ENCODE measurements at places on chromosomes 13 and 19.

- H3K4me1 ChIP-seq = no peaks in the 10 kb centered on the region
- DNase-seq = no peak
Observed at GRCh38 chr19:13215572-13216380, 65.6 kb downstream of the IER2 start.

- H3K27me3 ChIP-seq = peaks cover 60% of the 10 kb centered on the region
- DNase-seq = no peak
- no peak overlapping the region for H3K4me3 ChIP-seq
- H3K4me1 ChIP-seq = peaks cover 12% of the 10 kb centered on the region
Observed at GRCh38 chr19:35963514-35963913, 27.3 kb downstream of the LRFN3 start.

- no peaks in the 10 kb centered on the region for H3K36me3 ChIP-seq
- H3K27me3 ChIP-seq = no peaks in the 10 kb centered on the region
- H3K4me1 ChIP-seq = peaks cover 6% of the 10 kb centered on the region
- no peak for DNase-seq
- H3K27ac ChIP-seq = no peak overlapping the region
Observed at GRCh38 chr13:111043575-111043982, 71.5 kb upstream of the ARHGEF7 start.

- peaks cover 38% of the 10 kb centered on the region for H3K4me1 ChIP-seq
- H3K4me3 ChIP-seq = no peak overlapping the region
- peaks cover 4% of the 10 kb centered on the region for H3K36me3 ChIP-seq
- H3K27me3 ChIP-seq = peaks cover 39% of the 10 kb centered on the region
- H3K27ac ChIP-seq = no peak overlapping the region
Observed at GRCh38 chr19:1063909-1064660, 2.9 kb upstream of the ARHGAP45 start.

- H3K4me3 ChIP-seq = no peak overlapping the region
- H3K27me3 ChIP-seq = peaks cover 66% of the 10 kb centered on the region
- no peaks in the 10 kb centered on the region for H3K36me3 ChIP-seq
Observed at GRCh38 chr19:35978832-35979365, 16.1 kb upstream of the SDHAF1 start.

GRCh38 chr19:5594521-5594950, 26.8 kb upstream of the TINCR start:
- H3K27me3 ChIP-seq = no peaks in the 10 kb centered on the region
- no peaks in the 10 kb centered on the region for H3K4me1 ChIP-seq
- H3K4me3 ChIP-seq = no peak overlapping the region
- no peak overlapping the region for H3K27ac ChIP-seq
- DNase-seq = no peak

GRCh38 chr13:92974905-92975429, 251.6 kb upstream of the GPC6 start:
- H3K4me1 ChIP-seq = no peaks in the 10 kb centered on the region
- H3K36me3 ChIP-seq = no peaks in the 10 kb centered on the region
- no peak overlapping the region for H3K27ac ChIP-seq
- no peak overlapping the region for H3K4me3 ChIP-seq
- DNase-seq = no peak

- H3K36me3 ChIP-seq = peaks cover 47% of the 10 kb centered on the region
- H3K4me1 ChIP-seq = no peaks in the 10 kb centered on the region
- no peak for DNase-seq
- H3K4me3 ChIP-seq = no peak overlapping the region
- no peaks in the 10 kb centered on the region for H3K27me3 ChIP-seq
- no peak overlapping the region for H3K27ac ChIP-seq
Observed at GRCh38 chr19:33510462-33511194, 11.0 kb downstream of the PEPD start.

GRCh38 chr13:26052337-26052736, 521 bp upstream of the SHISA2 start:
- H3K27ac ChIP-seq = no peak overlapping the region
- no peak for DNase-seq
- H3K27me3 ChIP-seq = no peaks in the 10 kb centered on the region

DNA sequence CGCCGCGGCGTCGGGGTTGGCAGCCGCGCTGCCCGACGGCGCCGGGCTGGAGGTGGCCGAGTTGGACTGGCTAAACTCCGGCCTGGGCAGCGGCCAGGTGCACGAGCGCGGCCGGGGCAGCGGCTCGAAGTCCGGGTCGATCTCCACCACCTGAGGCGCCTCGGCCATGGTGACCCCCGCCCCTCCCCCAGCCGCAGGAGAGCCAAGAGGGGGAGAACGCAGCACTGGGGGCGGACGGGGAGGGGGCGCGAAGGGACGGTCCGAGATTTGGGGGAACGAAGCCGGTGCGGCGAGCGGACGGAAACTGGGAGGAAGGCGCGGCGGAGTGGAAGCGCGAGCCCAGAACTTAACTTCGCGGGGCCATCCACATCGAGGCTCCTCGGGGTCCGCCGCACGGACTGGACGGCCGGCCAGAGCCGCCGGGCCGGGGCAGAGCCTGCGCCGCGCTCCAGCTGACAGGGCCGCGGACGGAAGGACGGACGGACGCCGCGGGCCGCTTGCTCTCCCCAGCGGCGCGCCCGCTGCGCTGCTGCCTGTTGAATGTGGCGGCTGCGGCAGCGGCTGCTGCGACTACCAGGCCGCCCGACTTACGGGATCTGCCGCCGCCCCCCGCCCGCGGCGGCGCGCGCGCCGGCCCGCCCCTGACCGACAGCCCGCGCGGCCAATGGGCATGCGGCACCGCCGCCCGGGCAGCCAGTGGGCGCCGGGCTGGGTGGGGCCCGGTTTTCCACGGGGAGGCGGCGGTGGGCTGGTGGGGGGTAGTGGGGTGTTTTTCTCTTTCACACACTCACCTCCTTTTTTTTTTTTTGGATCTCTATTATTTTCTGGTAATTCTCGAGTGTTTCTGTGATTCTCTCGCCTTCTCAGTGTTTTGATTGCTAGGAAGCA, at the start of gene FOXO1:
Gene FOXO1, minus strand, starts transcription at position 597 of the 888 bp plus-strand sequence. Its CDS starts 429 bp downstream, at position 168.
- H3K27ac ChIP-seq = peak within 1 kb of the TSS; percentile 100
- no peaks in the 10 kb centered on the region for H3K4me1 ChIP-seq
- no peaks in the 10 kb centered on the region for H3K27me3 ChIP-seq
- H3K36me3 ChIP-seq = no peaks in the 10 kb centered on the region
- peak within 1 kb of the TSS; percentile 99 for H3K4me3 ChIP-seq

- H3K4me1 ChIP-seq = no peaks in the 10 kb centered on the region
- no peaks in the 10 kb centered on the region for H3K36me3 ChIP-seq
- H3K27ac ChIP-seq = no peak overlapping the region
- DNase-seq = no peak
- H3K27me3 ChIP-seq = peaks cover 10% of the 10 kb centered on the region
Observed at GRCh38 chr13:45296259-45296658, 44.7 kb downstream of the TPT1 start.

DNA sequence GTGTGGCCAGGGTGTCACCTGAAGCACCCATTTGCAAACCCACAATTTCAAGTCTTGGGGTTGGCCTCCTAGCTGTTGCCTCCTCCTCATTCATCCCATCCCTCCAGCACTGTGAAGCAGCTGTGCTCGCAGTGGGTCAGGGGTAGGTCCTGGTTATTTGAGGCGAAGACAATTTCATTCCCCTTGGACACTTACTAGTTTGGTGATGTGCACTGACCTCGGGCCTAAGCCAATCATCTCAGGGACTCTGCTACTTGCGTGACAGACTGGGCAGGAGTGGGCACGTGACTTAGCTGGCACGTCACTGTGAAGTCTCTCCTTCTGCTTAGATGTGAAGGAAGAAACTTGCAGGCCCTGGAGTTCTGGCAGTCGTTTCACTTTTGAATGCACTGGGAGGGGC, 3.5 kb upstream of the ATP11A start:
- DNase-seq = no peak
- no peak overlapping the region for H3K27ac ChIP-seq
- H3K4me1 ChIP-seq = peaks cover 5% of the 10 kb centered on the region
- H3K36me3 ChIP-seq = no peaks in the 10 kb centered on the region
- no peaks in the 10 kb centered on the region for H3K27me3 ChIP-seq
- no peak overlapping the region for H3K4me3 ChIP-seq

GRCh38 chr19:6668691-6669090, 1.3 kb downstream of the TNFSF14 start:
- no peaks in the 10 kb centered on the region for H3K36me3 ChIP-seq
- DNase-seq = no peak
- H3K27ac ChIP-seq = no peak overlapping the region
- no peaks in the 10 kb centered on the region for H3K4me1 ChIP-seq
- H3K27me3 ChIP-seq = no peaks in the 10 kb centered on the region
- no peak overlapping the region for H3K4me3 ChIP-seq

- no peak for DNase-seq
- H3K27me3 ChIP-seq = no peaks in the 10 kb centered on the region
- no peaks in the 10 kb centered on the region for H3K36me3 ChIP-seq
- H3K4me3 ChIP-seq = no peak overlapping the region
Observed at GRCh38 chr13:65336916-65337315, 1893.2 kb downstream of the PCDH9 start.

GRCh38 chr19:51091126-51091525, 8.4 kb upstream of the KLK14 start:
- H3K27ac ChIP-seq = no peak overlapping the region
- no peaks in the 10 kb centered on the region for H3K27me3 ChIP-seq
- DNase-seq = no peak
- no peaks in the 10 kb centered on the region for H3K36me3 ChIP-seq

DNA sequence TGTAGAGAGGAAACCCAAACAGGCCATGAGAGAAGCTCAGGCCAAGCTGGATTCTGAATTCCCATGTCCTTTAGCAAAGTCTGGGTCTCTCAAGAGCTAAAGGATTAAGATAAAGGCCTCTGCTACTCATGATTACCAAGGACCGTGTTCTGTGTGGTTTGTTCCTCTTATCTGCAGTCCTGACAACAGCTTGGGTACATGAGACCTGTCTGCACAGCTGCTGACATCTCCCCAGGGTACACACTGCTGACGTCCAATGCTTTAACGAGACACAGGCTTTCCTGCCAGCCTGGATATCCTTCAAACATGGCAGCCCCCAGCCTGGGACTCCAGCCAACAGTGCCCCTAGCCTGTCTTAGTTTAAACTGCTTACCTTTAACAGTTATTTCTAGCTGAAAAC, 211.0 kb downstream of the SLC7A1 start:
- H3K4me1 ChIP-seq = no peaks in the 10 kb centered on the region
- no peaks in the 10 kb centered on the region for H3K27me3 ChIP-seq
- no peak overlapping the region for H3K27ac ChIP-seq
- no peaks in the 10 kb centered on the region for H3K36me3 ChIP-seq

GRCh38 chr19:2766594-2767372, 16.3 kb downstream of the SGTA start:
- no peak overlapping the region for H3K27ac ChIP-seq
- H3K36me3 ChIP-seq = peaks cover 76% of the 10 kb centered on the region
- no peaks in the 10 kb centered on the region for H3K4me1 ChIP-seq
- no peak for DNase-seq
- no peak overlapping the region for H3K4me3 ChIP-seq
- H3K27me3 ChIP-seq = no peaks in the 10 kb centered on the region

DNA sequence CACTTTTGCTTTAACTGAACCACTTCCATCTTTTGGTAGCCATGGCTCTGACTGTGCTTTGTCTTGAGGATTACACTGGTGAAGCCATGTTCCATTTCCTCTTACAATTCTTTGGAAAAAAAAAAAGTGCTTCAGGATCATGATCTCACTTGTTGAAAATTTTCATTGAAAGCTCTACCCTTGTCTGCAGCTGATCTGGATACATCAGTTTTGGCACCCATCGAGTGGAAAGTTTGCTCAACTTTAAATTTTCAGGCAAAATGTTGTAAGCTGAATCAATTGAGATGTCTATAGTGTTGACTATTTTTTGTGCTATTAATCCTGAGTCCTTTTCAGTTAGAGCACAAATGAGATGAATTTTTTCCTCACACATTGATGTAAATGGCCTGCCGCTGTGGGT, 48.3 kb upstream of the RFXAP start:
- H3K4me3 ChIP-seq = no peak overlapping the region
- H3K4me1 ChIP-seq = no peaks in the 10 kb centered on the region
- DNase-seq = no peak
- H3K27ac ChIP-seq = no peak overlapping the region

GRCh38 chr19:41377977-41378709, 1.8 kb downstream of the TMEM91 start:
- no peaks in the 10 kb centered on the region for H3K4me1 ChIP-seq
- H3K27me3 ChIP-seq = no peaks in the 10 kb centered on the region
- H3K27ac ChIP-seq = no peak overlapping the region
- H3K4me3 ChIP-seq = no peak overlapping the region
- DNase-seq = no peak

- peaks cover 66% of the 10 kb centered on the region for H3K36me3 ChIP-seq
- DNase-seq = no peak
- H3K4me3 ChIP-seq = no peak overlapping the region
- peaks cover 5% of the 10 kb centered on the region for H3K4me1 ChIP-seq
- no peaks in the 10 kb centered on the region for H3K27me3 ChIP-seq
Observed at GRCh38 chr13:100530671-100531213, 57.8 kb downstream of the GGACT start.

DNA sequence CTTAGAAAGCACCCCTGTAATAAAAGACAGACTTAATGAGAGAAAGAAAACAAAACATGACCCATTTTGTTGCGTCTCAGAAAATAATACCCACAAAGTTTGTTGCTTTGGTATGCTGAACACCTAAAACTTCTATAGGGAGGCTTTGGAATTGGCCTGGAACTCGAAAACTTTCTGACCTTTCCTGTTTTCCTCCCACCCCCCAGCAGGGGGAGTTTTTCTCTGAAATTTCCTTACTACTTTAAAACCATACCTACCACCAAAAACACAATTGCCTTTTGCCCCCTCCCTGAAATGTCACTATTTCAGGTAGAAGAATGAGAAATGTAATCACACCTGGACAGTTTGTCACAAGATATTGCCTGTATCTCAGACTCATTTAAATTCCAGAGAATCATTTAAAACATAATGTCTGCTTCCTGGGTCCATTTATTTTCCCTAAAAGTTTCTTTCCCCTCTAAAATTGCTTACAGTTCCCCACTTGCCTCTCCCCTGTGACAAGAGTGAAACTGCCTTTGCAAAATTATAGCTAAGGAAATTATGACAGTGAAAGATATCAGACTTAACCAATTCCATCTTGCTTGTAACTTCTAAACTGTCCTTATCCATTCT, 2700.2 kb downstream of the PCDH9 start:
- DNase-seq = no peak
- no peaks in the 10 kb centered on the region for H3K4me1 ChIP-seq
- H3K27me3 ChIP-seq = no peaks in the 10 kb centered on the region

DNA sequence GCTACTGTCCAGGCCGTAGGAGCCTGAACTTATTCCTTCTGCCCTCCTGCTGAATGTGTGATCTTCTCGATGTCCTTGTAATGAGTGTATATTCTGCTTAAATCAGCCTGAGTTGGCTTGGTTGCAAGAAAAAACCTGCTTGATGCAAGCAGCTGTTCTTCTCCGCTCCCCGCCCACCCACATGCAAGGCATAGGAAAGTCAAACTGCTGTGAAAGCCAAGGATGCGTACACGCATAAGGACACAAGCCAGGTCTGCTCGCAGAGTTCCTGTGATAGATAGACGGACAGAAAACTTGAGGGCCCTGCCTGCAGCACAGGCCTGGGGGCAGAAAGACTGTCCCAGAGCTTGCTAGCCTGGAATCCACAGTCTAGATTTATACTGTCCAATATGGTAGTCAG, 101.1 kb downstream of the DNAJC15 start:
- peaks cover 19% of the 10 kb centered on the region for H3K4me1 ChIP-seq
- H3K27ac ChIP-seq = no peak overlapping the region
- DNase-seq = no peak
- H3K4me3 ChIP-seq = no peak overlapping the region
- H3K27me3 ChIP-seq = no peaks in the 10 kb centered on the region

GRCh38 chr13:109361562-109362289, 424.7 kb downstream of the IRS2 start:
- H3K27me3 ChIP-seq = no peaks in the 10 kb centered on the region
- no peak overlapping the region for H3K4me3 ChIP-seq
- no peaks in the 10 kb centered on the region for H3K4me1 ChIP-seq

Measured in tibial artery (tissue), 4 donors.